ENCODE measurements at places on chromosomes 7 and 10. TPM values are rescaled to one million over a fixed set of nuclear protein-coding genes. Genes with fewer than 3 reads are reported as not detected.

GRCh38 chr10:2966134-2966533, 101.2 kb upstream of the PFKP start:
- DNase-seq: no peak

The SEPHS1 gene
- 53.8 TPM for total RNA-seq

The NEUROG3 gene
- total RNA-seq: 0.99 TPM

DNA sequence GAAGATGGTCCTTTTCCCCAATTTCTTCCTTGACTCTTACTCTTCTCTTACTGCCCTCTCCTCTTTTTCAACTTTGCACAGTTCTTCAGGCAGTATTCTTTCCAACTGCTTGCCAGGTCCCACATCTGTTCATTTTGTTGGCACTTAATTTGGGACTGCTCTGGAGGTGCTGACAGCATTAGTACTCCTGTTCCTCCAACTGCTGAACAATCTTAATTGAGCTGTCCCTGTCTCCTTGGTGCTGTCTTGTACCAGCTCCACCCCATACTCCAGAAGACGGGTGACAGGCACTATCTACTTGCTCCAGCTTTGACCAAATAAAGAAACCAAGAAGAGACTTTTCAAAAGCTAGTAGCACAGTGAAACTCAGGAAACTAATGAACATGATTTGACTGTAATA, 160.0 kb downstream of the PDE1C start:
- DNase-seq: no peak

GRCh38 chr10:70174058-70174741, 3.9 kb upstream of the SAR1A start:
- DNase-seq: peak; percentile 51
